ENCODE measurements at places on chromosomes 1 and 21.
A peak's percentile ranks its signal among the peaks of the same experiment; 100 is the strongest.

DNA sequence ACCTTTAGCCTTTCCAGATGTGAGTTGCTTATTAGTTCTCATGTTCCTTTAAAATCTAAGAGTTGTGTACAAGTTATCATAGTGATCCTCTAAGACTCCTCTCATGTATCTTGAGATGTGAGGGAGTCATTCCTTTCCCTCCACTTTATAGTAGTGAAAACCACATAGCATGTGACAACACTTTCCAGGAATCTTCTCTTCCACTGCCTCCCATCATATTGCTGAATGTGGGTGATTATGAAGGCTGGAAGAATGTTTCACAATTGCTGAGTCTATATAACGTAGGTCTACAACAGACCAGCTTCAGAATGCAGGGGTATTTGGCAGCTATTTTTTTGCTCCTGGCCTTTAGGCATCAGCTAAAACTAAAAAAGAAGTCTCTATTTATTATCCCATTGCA lies 44.7 kb upstream of the LRRC7 start:
- DNase-seq, result peak; percentile 64

DNA sequence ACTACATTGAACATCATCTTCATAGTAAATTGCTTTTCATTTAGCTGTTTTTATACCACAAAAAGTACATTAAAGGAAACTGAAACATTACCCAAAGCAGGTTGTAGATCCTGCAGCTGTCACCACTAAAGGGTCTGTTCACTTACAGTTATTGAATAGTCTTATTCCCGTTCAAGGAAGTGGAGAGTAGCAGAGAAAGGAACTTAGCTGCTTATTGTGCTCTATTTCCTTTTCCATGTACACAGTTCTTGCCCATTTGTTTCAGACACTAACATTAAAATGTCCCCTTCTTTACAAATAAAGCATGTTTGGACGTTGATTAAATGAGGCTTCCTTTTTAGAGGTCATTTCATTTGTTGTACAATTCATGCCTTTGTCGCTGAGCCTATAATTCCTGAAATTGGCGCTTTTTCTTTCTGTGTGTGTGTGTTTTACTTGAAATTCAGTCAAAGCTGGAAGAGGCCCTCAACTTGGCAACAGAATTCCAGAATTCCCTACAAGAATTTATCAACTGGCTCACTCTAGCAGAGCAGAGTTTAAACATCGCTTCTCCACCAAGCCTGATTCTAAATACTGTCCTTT lies 44.4 kb upstream of the BMP8A start:
- DNase-seq, result no peak

GRCh38 chr21:35136586-35137219 lies 87.6 kb upstream of the RUNX1 start:
- DNase-seq, result no peak

DNA sequence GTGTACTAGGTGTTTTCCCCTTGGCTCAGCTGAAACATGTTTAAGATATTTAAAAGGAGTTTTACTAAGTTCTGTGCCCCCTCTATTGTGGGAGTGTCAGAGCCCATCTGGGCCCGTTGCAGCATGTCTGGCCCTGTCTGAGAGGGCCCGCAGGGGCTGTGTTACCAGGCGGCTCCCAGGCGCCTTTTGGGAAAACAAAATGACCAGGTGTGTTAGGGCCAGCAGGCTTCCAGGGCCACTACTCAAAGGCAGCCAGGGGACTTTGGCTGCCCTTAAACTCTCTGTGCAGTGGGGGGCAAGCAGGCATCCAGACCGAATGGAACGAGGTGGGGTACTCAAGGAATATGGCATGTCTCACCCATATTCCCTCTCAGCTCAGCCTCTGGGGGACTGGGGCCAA lies 111.7 kb downstream of the KCNN3 start:
- no peak for DNase-seq

DNA sequence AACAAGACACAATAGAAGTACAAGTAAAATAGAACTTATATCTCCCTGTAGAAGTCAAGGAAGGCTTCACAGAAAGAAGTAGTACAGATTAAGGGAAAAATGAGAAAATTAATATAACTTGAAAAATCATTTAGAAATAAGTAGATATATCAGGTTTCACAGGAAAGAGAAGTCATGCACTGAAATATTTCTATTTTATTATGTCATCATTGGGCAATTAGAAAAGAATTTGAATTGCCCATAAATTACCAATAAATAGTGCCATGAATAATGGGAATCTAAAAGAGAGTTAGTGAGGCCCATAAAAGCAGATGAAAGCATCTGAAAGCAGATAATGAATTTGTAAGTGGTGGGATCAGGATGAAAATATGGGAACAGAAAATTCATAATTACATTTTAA lies 1597.8 kb downstream of the PLA2G4A start:
- no peak for DNase-seq

DNA sequence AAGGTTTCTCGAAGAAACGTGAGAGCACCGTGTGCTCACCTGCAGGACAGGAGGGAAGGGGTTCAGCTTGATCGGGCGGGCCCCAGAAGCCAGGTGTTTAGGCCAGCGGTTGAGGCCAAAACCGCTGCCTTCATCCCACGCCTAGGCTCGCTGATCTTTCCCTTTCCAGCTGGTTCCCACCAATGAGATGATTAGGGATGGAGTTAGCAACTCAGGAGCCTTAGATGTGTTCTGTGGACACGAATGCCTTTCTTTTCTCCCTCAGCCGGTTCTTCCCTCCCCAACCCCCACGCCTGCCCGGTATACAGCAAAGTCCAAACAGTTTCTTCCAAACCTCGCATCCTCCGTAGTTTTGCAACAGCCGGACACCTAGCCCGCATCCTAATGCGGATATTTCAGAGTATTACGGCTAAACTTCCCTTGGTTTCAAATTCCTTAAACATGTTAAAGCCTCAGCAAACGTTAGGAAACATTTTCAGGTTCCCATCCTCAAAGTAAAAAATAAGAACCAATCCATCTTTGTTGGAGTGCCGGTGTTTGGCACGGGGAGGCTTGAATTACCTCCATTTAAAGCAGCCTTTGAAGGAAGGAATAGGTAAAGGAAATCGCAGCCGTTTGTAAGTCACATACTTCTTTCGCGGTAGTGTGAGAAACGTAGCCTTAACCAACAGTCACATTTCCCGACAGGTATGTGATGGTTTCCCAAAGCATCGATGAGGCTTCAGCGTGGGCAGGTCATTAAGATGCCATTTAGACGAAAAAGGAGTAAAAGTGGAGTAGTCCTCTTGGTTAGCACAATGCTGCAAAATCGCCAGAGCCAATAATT lies 1.1 kb downstream of the LRRC8C start:
- DNase-seq, result no peak

GRCh38 chr1:116667575-116668105 lies at the start of gene IGSF3:
Gene IGSF3 (minus strand): TSS chr1:116667733. CDS start chr1:116666326, 1,407 bp downstream.
- DNase-seq, result no peak

DNA sequence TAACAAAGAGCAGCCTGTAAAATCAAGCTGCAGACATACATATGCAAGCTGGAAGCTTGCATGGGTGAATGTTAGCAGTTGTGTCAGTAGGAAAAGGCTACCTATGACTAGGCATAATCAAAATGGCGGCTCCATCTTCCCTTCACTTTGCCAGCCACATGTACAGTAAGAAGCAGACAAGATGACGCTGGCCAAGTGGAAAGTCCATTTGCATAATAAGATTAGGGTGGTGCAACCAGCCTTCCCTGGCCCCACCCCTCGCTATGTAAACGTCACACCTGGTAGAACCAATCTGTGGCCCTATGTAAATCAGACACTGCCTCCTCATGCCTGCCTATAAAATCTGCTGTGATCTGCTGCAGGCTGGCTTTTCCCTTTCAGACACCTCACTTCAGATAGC lies 171.9 kb upstream of the USP25 start:
- no peak for DNase-seq

- no peak for DNase-seq
These were observed 207.4 kb downstream of the APP start for GRCh38 chr21:25963181-25963580.

- DNase-seq, result no peak
These were observed 1.1 kb downstream of the TXNIP start for GRCh38 chr1:145995148-145995881.

DNA sequence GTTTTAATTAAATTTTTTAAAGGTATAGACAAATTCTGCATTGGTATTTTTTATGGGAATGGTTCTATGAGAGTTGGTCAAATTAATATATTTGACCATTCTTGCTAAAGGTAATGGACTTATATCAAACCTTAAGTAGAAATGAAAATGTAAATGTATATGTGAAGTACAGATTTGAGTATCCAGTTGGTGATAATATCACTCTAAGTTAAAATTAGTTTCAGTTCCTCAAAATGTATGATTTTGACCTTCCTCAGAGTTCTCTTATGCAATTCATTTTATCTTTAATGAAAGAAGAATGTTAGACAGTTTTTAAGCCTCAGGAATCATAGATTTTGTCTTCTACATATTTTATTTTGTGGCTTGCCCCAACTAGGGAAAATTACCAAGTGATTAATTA lies 1291.5 kb upstream of the B3GALT2 start:
- no peak for DNase-seq

GRCh38 chr1:206557636-206558473 lies 50.5 kb downstream of the RASSF5 start:
- DNase-seq, result no peak

- no peak for DNase-seq
These were observed at the start of gene SAMD13 for GRCh38 chr1:84301004-84301784. Gene SAMD13 (plus strand): TSS chr1:84301708. CDS start chr1:84303235, 1,527 bp downstream.

- no peak for DNase-seq
These were observed 609 bp upstream of the CHTOP start for GRCh38 chr1:153633161-153633753.

DNA sequence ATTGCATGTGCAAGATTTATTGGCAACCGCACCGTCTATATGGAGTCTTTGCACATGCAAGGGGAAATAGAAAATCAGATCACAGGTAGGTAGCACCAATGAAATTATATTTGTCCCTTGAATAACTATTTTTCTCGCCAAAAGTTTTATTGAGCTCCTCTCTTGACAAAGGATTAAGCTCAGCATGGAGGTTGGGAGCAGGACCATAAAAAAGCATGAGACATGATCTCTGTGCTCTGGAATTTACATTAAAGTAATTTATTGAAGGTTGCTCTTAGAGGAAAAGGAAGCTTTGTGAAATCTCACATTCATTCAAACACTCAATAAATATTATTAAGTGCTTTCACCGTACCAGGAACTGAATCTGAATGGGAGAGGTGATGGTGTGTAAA lies 66.0 kb upstream of the UBE2U start:
- DNase-seq, result no peak

- DNase-seq, result no peak
These were observed 18.9 kb upstream of the BTG2 start for GRCh38 chr1:203286161-203286984.

DNA sequence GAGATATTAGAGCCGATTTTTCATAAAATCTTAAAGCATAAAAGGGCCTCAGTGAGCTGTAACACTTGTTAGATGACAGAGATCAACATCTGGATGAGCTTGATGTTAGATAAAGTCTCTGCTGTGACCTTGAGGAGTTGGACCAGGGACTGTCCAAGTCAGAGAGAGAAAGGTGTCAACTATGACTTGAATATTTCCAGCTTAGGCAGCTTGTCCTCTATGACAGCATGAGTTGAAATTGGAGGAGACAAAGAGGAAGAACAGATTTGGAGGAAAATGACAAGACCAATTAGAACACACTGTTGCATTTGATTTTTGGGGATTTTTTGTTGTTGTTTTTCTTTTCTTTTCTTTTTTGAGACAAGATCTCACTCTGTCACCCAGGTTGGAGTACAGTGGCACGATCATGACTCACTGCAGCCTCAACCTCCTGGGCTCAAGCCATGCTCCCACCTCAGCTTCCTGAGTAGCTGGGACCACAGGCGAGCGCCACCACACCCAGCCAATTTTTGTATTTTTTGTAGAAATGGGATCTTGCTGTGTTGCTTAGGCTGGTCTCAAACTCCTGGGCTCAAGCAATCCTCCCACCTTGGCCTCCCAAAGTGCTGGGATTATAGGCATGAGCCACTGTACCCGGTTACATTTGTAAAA lies 35.3 kb upstream of the CLIC4 start:
- no peak for DNase-seq

GRCh38 chr1:17678011-17678410 lies 77.1 kb upstream of the ACTL8 start:
- DNase-seq, result no peak

DNA sequence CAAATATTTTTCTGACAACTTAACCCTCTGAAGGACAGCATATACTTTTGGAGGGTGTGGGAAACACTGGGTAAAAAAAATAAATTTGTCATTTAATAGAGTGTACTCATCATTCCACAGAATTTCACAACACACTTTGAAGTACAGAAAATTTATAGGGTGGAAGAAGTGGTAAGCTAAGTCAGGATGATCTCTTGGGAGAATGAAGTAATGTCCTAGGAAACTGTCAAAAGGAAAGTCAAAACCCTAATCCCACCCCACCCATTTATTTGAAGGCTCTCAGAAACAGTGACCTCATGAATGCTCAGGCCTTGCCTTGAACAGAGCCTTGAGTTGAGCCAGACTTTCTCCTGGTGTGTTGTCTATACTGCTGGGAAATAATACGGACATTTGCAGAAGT lies 7.3 kb upstream of the UAP1 start:
- no peak for DNase-seq

DNA sequence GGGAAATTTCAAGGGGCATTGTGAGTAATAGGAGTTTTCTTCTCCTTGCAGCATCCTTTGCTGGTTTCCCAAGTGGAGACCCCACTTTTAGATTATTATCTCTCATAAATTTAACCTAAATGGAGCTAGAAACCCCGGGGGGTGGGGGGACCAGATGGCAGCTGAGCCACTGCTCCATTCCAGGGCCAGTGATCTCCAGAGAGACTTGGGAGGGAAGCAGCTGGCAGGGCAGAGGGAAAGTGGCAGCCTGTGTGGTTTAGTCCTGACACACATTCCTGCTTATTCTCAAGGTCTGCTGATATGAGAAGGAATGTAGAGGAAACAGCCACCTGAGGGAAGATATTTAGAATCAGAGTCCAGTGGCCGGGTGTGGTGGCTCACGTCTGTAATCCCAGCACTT lies 16.3 kb downstream of the PCP4L1 start:
- no peak for DNase-seq

DNA sequence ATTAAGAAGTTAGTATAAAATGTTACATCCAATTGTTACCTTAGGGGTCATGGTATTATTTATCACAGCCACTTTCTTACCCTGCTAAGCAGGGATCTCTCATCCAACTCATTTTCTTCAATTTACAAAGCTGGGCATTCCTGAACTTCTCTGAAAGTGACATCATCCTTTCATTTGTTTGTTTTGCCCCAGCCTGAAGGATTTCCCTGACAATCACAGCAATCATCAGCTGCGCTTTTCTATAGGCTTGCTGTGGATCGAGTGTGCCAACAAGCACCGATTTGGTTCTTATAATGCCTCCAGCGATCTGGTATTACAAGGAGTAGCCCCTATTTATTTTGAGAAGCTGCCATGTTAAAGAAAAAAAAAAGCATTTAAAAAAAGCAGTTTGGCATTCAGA lies 240.2 kb downstream of the USH2A start:
- DNase-seq, result no peak

DNA sequence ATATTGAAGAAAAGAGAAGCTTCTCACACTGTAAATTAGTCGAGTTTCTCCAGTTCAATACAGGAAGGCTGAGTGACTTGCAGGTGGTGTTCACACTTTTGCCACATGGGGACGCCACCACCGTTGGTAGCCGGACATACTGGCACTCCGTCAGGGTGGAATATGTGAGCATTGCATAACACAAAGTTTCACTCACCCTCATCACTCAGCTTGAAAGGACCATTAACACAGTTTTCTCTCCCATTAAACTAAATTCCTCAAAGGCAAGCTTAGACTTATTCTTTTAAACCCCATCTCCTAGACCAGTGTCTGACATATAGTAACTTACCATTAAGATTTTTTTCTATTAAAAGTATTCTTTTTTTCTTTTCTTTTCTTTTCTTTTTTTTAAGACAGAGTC lies 105.3 kb upstream of the SERBP1 start:
- peak; percentile 58 for DNase-seq

- peak; percentile 83 for DNase-seq
These were observed 46.7 kb downstream of the GALNT2 start for GRCh38 chr1:230113593-230114236.

All from non-pigmented ciliary epithelial cell (primary cell).